Hematopoietic multipotent progenitor cell (in vitro differentiated cells): ENCODE measurements at places on chromosomes 6 and 20. TPM values are rescaled to one million over a fixed set of nuclear protein-coding genes. Genes with fewer than 3 reads are reported as not detected.

- DNase-seq = peak; percentile 91
Measured at GRCh38 chr20:62617711-62618483, 24.4 kb upstream of the SLCO4A1 start.

GRCh38 chr6:116969211-116969863 is 92.3 kb downstream of the RFX6 start:
- no peak for DNase-seq

- no peak for DNase-seq
Measured at GRCh38 chr6:141688916-141689315, 443.8 kb upstream of the GJE1 start.

GRCh38 chr20:19659448-19659847 is 98.6 kb upstream of the RIN2 start:
- DNase-seq = no peak

DNA sequence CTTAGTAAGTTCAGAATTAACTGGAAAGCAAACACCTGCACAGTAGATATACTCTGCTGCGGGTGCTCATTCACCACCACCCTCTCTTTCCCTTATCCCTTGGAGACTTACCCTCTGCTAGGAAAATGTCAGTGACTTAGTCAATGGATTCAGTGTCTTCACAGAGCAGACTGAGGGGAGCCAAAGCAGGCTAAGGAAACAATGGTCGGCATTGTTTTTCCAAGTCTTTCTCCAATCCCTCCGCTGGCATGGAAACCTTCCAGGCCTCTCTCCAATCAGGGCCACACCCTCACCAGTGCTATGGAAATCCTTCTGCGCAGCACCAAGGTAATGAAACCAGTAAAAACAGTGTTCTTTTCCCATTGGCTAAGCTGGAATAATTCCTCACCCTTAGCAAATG is 531.2 kb downstream of the TFAP2B start:
- no peak for DNase-seq

GRCh38 chr20:17912916-17913315 is 55.7 kb downstream of the SNX5 start:
- no peak for DNase-seq

- no peak for DNase-seq
Measured at GRCh38 chr6:25449774-25450173, 170.6 kb downstream of the CARMIL1 start.

DNA sequence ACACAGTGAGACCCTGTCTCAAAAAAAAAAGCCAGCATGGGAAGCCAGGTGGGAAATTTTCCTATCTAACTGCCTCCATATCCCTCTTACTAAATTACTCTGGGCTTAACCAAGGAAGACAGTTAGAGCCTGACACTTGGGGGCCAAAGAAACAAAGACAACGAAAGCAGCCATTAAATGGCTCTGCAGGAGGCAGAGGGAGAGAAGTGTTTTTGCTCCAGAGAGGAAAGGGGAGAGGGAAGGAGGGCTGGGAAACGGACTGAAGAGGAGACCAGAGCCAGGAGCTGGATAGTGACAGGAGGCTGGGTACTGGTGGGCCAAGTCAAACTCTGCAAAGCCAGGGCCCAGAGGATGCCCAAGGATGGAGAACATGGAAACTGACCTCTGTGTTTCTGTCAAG is 10.7 kb upstream of the TGIF2 start:
- DNase-seq = no peak

- no peak for DNase-seq
Measured at GRCh38 chr6:46598215-46598614, 54.4 kb downstream of the CYP39A1 start.

DNA sequence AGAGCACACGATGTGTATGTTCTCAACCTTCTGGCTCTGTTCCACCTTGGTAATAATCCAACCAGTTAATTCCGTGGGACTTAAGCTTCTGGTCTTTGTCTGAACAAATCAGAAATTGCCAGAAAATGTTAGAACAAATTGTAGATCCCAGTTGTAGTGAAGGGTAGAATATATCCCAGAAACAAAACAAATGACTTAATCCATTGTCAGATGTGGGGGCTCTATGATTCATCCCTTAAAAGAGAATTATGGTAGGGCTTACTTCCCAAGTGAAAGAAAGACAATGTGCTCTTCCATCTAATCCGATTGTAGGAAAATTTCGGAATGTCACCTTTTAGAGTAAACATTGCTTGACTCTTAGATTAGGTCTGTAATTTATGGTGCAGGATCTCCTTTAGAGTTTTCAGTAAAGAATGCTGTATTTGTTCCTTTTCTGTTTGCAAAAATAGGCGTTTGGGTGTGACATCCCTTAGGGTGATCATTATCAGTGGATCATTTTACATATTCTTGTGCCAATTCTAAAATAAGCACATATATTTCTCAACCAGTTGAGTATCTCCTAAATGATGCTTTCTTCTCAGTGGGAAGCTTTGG is 234.5 kb upstream of the ZNF217 start:
- no peak for DNase-seq

GRCh38 chr6:36703081-36703606 is 5.5 kb downstream of the RAB44 start:
- no peak for DNase-seq

DNA sequence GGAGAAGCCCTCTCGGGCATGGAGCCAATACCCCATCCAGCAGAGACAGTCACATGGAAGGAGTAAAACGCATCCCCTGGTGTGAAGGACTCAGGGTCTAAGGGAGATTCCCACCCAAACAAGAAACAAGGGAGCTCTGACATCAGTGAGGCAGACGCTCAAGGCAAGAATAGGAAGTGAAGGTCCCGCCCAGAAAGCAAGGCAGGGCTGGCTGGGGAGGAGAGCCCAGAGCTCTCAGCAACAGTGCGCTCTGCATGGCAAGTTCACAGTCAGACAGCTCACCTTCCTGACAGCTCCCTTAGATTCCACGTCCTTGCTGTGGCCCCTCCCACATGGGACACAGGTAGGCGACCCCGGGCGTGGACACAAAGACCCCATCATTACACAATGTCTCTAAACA is 85.6 kb downstream of the TTLL2 start:
- no peak for DNase-seq

GRCh38 chr6:144741659-144742058 is 456.5 kb downstream of the UTRN start:
- DNase-seq = no peak

GRCh38 chr6:25486550-25486949 is 165.5 kb upstream of the SCGN start:
- no peak for DNase-seq

DNA sequence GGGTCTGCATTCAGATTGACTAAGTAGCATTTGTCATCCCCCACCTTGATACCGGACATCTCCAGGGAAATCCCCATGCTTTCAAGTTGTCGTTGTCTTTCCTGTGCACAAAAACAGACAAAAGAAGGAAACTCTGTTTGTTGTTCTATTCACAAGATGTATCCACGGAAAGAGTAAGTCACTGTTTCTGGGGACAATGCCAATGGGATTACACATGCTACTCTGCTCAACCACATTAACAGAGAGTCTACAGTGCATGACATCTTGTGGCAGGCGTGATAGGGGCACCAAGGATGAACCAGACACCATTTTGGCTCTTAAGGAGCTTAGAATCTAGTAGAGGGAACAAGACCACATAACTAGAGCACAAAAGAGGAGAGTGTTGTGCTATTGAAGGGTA is 124.4 kb upstream of the NUP153 start:
- DNase-seq = no peak

The KCNQ5 gene
- 6.7 TPM for total RNA-seq

The PSORS1C1 gene
- total RNA-seq = 0.27 TPM

The COL10A1 gene
- not detected for total RNA-seq

The TNFRSF6B gene
- total RNA-seq = 0.54 TPM

The RBL1 gene
- 11.6 TPM for total RNA-seq

The FAM184A gene
- 0.27 TPM for total RNA-seq

The GFRA4 gene
- not detected for total RNA-seq

The BPIFB4 gene
- total RNA-seq = not detected

The KCNS1 gene
- 0.54 TPM for total RNA-seq
